Tibial nerve (tissue), 4 donors: ENCODE measurements at places on chromosomes 2 and 18.

DNA sequence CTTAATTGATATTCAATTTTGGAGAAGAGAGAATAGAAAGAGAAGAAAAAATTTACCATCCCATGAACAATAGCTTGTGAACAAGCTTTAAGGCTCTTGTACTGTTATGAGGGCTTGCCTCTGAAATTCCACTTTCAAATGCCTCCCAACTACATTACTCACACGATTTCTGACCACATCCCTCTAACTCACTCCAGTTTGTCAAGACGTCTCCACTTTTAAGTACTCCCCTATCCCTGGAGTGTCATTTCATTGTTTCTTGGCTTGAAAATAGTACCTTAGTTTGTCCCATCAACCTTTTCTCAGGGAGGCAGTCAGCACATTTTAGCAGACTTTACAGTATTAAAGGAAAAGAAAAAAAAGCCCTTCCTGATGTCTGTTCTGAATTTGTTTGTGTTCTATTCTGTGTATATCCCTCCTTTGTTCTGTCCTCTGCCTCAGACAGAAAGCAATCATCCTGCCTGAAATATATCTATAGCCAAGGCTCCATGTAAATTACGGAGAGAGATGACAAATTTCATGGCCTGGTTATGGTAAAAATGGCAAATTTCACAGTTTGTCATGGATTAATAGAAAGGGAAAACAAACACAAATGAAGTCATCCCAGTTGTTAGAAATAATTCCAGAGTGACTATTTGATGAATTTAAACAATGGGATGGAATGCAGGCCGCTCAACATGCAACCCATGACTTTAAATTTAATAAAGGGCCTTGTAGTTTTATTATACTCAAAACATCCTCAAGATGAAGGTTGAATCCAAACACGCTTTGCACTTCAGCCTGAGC is 228.8 kb downstream of the ETAA1 start:
- no peak for DNase-seq

- no peak for DNase-seq
Measured at GRCh38 chr2:11357428-11357972, 13.1 kb upstream of the ROCK2 start.

- no peak for DNase-seq
Measured at GRCh38 chr2:939936-940601, 10.6 kb upstream of the SNTG2 start.

GRCh38 chr2:205733648-205734047 is 51.3 kb downstream of the NRP2 start:
- no peak for DNase-seq

DNA sequence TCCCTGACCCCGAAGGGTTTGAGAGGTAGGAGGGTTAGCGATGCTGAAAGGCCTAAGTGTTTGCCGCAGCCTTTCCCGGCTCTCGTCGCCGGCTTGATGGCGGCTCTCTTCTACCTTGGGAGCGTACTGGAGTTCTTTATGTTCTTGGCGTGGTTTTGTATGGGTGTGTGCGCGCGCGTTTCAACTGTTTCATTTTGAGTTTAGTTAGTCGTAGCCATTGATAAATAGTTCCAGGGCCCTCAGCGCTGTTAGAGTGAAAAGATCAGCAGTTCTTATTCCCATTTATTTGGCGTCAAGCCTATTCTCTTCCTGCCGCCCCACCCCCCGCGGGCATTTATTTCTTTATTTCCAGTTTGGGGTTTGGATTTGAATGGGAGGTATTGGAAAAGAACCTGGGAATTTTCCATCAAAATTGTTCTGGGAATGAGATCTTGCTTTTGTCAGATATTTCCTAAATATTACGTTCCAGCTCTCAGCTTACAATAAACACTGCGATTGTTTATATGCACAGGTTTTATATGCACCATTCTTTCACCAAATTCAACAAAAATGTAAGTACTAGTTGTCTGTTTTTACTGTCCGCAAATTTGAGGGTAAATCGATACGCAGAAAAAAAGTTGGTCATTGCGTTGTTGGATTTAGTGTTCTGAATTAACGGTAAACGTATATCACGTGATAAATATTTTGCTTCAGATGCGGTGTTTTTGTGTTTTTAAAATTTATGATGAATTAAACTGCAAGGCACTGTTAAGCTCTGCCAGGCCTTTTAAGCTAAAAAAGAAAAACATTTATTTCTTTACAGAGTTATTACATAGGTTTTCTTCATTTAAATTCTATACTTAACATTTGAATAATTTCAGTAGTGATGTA is 954 bp downstream of the CCNT2 start:
- DNase-seq: peak; percentile 16

DNA sequence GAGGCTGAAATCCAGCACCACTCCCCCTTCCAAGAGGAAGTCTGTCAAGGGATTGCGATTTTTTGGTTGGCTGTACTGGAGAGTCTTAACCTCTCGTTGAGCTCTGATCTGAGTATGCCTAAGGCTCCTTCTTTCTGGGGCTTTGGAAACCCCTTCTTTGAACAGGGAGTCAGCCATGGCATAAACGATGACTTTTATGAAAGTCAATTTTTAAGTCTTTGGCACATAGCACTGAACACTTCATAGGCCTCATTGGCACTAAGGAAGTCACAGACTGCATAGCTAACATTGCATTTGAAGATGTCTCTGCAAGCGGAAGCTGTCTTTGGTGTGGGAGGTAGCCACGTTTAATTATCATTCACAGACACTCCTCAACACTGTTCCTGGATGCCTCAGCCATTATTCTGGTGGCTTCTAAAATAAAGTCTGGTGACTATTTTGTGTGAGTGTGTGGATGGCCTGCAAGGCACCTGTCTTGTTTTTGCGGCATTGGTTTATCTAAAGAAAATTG is 148.2 kb upstream of the NCK2 start:
- DNase-seq: no peak

GRCh38 chr2:64649626-64650025 is 4.1 kb downstream of the SERTAD2 start:
- DNase-seq: no peak

DNA sequence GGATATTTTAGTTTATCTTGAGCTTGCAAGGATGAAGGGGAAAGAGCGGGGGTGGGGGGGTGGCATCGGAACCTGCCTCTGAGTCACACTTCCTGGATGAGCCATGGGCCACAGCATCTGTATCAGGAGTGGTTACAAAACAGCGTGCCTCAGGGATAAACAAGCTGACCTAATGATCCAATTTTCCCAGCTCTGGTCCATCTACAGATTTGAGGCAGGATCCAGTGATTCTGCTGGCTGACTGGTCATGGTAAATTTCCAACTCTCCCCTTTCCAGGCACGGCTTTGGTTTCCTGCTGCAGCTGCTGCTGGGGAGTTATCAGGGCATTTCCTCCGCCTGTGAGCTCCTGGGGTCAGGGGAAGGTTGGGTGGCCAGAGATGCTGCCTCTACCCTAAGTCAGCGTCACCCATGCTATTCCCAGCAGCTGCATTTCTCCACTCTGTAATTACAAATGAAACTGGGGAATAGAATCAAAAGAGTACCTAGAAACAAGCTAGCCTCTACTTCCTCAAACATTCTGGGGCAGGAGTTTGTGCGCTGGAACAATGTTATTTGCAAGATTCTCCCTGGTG is 4.7 kb upstream of the HPCAL1 start:
- DNase-seq: no peak

DNA sequence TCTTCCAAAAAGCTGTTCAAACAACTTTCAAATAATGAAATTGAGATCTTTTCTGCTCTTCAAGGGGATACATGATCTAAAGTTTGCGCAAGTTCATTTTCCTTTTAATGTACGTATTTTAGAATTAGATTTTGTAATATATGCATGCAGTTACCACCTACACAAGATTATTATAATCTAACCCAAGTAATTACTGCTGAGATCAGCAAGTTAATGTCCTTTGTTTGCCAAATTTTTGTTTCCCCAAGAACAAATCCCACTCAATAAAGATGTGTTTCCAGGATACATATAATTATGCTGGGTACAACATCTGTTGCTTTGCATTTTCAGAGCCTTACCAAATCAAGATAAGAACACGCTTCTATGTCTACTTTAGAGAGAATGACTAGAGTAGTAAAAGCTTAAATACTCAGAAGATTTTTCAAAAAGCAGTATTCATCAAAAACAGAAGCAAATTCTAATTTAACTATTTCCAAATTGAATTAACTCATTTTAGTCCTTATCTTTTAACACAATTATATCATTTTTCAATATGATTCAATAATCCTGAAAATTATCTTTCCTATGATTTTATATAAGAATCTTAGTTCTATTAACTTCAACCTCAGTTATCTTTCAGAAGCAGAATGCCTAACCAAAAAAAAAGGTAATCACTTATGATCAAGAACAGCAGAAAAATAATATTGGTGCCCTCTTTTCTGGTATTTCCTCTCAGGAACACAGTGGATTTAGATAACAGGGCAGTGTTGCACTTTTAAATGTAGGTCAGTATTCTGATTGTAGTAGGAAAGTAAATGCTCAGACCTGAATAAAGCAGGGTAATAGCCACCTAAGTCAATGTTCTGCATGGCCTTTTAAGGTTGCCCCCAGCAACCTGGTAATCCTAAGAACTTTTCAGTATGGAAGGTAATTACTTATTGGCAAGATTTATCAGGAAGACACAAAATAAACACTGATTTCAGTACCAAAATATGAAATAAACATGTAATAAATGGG is 28.0 kb downstream of the CERKL start:
- DNase-seq: no peak

DNA sequence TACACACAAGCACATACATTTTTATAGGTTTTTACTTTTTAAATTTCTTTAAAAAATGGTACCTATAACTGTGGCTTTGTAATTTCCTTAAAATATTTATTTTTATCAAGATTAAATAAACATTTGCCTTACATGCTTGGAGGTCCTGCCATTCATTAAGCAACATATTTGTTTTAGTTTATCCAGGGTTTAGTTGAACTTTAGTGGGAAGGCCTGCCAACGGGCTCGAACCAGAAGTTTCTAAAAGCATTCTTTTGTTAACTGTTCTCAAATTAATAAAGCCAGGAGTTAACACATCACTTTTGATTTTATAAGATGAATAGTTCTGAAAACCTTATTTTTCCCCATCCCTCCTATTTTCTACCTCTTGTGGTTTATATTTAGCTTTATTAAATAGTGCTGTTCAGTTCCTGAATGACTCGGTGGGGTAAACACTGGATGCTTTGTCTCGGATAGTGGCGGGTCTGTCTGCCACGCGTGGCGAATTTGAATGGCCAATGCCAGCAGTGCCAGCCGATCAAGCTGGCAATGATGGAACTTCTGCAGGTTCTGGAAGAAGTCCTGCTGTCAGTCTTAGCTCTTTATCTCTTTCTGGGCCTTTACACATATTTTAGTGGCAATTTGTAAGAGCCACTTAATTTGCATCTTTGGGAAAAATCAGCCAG is 32.2 kb downstream of the SH3YL1 start:
- no peak for DNase-seq

DNA sequence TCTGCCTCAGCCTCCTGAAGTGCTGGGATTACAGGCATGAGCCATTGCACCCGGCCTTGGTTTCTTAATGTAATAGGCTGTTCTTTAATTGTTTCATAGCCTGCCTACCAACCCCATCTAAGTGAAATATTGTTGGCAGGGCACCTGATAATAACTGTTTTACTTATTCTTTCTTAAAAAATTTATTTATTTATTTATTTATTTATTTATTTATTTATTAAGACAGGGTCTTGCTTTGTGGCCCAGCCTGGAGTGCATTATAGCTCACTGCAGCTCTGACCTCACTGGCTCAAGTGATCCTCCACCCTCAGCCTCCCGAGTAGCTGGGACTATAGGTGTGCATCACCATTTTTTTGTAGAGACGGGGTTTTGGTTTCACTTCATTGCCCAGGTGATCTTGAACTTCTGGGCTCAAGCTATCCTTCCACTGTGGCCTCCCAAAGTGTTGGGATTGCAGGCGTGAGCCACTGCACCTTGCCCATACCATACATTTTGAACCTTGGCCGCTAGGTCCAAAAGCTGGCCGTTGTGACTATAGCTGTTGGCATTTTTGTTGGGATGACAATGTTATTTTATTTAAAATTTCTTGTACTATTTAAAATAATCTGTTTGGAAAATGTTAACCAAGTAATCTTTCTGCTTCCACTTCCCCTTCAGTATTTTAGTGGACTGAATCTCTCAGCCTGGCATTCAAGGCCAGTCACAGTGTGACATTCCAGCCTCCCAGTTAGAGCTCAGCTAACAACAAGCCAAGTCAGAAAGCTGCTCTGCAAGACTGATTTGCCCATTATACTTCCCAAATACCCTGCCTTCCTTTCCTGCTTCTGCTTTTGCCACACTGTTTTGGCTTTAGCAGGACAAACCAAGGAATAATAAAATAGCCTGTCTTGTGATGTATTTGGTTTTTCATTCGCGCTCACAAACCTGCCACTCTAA is 52.4 kb downstream of the BABAM2 start:
- no peak for DNase-seq

GRCh38 chr2:146246002-146246735 is 1598.7 kb upstream of the ACVR2A start:
- no peak for DNase-seq

- no peak for DNase-seq
Measured at GRCh38 chr2:101473591-101473910, 1.4 kb downstream of the RFX8 start.

- no peak for DNase-seq
Measured at GRCh38 chr2:101012706-101013181, 10.7 kb downstream of the RPL31 start.

GRCh38 chr2:215657844-215658243 is 222.0 kb upstream of the FN1 start:
- no peak for DNase-seq

DNA sequence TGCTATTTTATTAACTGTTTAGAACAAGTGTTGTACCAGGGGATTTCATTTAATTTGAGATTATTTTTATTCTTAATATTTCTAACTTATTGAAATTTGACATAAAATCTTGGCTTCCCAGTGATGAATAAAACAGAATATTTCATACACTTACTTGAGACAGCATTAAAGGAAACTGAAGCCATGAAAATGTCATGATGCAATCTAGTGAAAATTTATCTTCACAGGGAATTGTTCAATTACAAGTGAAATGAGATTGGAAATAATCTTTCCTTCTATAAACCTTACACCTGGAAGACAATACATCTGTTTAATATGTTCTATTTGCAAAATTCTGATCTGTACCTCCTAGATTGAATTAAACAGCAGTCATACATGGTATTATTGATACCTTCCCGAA is 511.0 kb upstream of the CDH7 start:
- no peak for DNase-seq

- peak; percentile 31 for DNase-seq
Measured at GRCh38 chr2:44360749-44361329, 455 bp downstream of the PREPL start.

DNA sequence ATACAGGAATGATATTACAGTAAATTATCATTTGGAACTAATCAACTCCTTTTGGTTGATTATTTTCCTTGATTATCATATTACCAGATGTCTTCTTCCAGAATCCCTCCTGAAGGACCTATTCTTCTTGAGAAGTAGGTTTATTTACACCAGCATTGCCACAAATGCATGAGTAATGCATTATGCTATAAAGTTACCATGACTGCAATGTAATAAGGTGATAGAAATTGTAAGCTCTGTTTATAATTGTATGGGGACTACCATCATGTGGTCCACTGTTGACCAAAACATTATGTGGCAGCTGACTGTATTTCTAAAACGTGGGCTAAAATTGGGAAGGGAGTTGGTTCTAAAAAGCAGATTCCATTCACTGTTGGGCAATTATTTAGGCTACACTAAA is 602.2 kb downstream of the NYAP2 start:
- no peak for DNase-seq

GRCh38 chr2:207561386-207562080 is 31.8 kb downstream of the CREB1 start:
- DNase-seq: no peak

GRCh38 chr2:66699793-66700676 is 265.1 kb downstream of the MEIS1 start:
- no peak for DNase-seq
